NCI-H2171 treated with DMSO at 0.1 percent for 48 hours (cell line): ENCODE measurements at places on chromosomes 6 and 20.

DNA sequence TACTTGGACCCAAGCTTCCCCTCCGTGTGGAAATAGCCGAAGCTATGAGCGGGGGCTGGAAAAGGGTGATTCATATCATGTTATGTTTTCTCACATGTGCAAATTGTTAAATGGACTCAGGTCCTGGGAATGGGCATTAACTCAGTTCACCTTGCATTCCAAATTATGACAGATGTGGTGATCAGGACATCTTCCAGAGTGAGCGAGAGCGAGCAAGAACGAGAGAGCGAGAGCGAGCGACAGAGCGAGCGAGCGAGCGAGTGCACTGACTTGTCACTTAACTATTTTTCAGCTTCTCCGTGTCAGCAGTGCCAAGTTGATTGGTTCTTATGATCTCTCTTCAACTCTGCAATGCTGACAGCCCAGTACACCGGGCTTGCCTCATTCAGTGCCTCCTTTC lies 437.4 kb upstream of the NRSN1 start:
- DNase-seq, result no peak

GRCh38 chr20:13744352-13744751 lies 40.4 kb downstream of the ESF1 start:
- no peak for DNase-seq

GRCh38 chr20:625360-625932 lies 15.3 kb upstream of the TCF15 start:
- no peak for DNase-seq

DNA sequence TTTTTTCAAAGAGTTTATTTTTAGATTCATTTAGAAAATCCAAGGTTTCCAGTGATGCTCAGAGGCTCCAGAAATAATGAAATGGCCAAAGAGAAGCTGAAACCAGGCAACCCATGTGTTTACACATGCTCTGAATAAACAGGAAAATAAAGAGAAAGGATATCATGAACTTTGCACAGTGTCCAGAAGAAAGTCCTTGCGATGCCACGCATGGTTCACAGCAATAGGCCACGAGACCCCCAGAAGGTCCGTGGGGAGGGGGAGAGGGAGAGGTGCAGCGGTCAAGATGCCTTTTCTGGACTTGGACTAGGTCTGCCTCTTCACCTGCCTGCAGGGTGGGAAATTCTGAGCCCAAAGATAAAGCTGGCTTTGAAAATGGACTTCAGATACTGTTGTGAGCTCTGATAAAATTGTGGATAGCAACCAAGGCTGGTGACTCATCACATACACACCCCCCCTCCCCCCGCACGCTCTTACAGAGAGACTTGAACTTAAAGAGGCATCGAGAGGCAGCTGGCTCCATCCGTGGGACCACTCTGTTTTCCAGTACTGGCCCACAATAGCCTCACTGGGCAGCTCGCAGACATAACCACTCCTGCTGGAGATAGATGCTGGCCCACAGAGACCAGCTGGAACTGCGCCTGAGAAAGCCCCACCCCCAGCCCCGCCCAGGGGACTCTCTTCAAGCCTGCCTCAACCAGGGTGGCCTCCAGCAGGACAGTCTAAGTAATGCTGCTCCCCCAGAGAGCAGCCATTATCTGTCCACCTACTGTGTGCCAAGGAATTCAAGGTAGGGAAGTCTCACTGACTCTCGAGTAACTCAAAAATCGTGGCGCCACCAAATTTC lies 21.2 kb upstream of the NFATC2 start:
- no peak for DNase-seq

- no peak for DNase-seq
Measured at GRCh38 chr6:124661097-124661661, 301.1 kb upstream of the RNF217 start.

- DNase-seq, result no peak
Measured at GRCh38 chr6:126550323-126550722, 210.4 kb downstream of the CENPW start.

DNA sequence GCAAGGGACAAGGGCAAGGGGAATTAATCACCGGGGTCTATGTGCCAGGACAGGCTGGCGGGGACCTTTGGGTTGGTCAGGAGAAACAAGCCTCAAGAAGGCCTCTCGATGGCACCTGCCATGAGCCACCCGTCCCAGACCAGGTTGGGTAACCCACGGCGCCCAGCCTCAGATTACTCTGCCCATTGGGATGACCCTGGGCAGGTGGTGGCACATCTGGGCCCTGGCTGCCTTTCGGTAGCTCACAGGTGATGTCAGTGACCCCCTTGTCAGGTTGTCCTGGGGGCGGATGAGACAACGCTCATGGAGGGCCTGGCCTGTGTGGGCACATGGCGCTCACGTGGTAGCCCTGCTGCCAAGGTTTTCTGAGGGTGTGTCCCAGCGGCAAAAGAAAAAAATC lies 152.2 kb downstream of the SYCP2 start:
- DNase-seq, result no peak

- peak; percentile 46 for DNase-seq
Measured at GRCh38 chr20:49685809-49686208, 27.9 kb downstream of the B4GALT5 start.

DNA sequence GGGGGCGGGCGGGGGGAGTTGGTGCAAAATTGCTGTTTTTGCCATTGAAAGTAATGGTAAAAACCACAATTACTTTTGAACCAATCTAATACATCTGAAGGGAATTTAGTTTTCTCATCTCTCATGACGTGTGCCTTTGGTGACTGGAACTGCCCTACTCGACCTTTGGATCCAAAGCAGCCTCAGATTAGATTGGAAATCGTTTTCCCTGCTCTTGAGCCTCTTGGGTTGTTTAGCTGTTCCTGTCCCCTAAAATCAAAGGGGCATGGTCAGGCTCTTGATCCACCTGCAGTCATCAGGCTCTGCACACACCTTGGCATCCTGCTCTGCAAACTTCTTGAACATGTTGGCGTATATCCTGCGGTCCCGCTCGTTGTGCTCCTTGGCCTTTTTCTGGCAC lies 64.0 kb upstream of the TULP1 start:
- no peak for DNase-seq

DNA sequence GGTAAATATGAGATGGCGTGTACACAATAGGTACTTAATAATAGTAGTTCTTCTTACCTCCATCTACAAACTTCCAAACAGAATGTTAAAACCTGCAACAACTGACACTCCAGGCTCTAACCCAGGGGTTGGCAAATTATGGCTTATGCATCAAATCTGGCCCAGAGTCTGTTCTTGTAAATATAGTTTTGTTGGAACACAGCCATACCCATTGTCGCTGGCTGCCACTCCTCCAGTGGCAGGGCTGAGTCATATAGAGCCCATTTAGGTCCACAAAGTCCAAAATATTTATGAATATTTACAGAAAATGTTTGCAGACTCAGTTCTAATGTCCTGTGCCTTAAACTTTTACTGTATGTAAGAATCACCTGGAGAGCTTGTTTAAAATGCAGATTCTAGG lies 69.9 kb upstream of the BTBD3 start:
- no peak for DNase-seq
